ENCODE measurements at places on chromosomes 5 and 9.

DNA sequence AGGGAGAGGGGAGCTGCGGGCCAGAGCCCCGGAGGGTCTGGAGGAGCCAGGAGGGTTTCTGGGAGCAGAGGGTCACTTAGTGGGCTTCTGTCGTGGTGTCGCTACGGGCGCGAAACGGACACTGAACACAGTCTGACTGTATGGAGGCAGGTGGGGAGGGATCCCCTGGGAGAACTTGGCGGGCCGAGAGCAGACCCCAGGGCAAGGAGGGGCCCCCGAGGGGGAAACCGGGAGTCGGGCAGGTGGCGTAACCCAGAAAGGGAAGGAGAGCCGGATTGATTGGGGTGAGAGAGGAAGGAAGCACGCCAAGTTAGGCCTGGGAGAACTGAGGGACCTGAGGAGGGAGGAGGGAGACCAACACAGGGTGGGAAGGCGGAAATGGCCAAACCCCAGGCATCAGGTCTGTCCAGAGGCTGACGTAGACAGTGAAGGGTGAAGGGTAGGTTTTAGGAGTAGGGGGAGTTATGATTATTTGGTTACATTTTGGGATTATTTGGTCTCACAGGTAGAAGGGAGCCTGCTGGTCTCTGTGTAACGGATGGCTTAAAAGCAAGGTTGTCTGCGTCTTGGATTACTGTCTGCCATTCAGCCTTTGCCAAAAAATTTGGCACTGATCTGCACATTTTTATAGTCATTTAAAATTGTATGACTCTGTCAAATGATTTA is 3.3 kb upstream of the MSMP start:
- DNase-seq, result no peak

- no peak for DNase-seq
These were observed 36.3 kb upstream of the DMRT1 start for GRCh38 chr9:805151-805550.

DNA sequence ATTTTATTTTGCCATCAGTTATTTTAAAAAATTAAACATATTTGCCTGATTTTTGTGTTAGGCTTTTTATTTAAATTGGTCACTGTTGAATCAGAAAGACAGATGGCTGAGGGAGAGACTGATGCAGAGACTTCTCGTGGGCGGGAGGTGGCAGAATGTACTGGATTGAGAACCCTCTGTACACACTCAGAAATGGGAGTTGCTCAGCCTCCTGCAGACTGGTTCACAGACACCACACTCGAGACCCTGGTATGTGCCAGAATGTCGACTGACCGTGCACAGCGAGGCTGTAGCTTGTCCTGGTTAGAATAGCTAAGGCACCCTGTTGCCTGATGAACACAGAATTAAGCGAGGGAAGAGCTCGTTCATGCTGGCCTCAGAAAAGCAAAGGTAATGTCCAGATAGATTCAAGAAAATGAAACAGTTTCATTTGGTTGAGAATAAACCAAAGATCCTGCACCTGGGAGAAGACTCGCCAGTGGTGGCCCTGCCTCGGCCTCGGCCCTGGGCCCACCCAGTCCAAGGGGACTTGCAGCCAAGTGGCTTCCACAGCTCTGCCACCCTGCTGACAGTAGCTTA is 71.3 kb upstream of the OTULINL start:
- DNase-seq, result no peak

DNA sequence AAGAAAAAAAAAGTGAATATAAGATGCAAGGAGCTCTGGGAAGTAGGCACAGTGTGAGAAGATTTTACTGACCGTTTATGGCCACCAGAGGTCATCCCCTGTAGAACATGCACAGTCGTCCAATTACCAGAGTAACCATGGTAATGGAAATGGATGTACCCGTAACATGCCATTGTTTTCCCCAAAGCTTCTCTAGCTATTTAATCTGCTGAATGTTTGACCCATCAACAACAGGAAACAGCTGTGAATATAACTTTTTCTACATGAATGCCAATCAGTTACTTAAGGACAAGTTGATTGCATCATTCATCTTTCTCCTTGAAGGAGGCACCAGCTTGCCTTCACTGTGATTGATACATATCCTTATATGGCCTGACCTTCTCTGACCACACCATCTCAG is 1967.0 kb upstream of the CDH9 start:
- no peak for DNase-seq

- no peak for DNase-seq
These were observed 254.9 kb downstream of the PLK2 start for GRCh38 chr5:58204966-58205365.

DNA sequence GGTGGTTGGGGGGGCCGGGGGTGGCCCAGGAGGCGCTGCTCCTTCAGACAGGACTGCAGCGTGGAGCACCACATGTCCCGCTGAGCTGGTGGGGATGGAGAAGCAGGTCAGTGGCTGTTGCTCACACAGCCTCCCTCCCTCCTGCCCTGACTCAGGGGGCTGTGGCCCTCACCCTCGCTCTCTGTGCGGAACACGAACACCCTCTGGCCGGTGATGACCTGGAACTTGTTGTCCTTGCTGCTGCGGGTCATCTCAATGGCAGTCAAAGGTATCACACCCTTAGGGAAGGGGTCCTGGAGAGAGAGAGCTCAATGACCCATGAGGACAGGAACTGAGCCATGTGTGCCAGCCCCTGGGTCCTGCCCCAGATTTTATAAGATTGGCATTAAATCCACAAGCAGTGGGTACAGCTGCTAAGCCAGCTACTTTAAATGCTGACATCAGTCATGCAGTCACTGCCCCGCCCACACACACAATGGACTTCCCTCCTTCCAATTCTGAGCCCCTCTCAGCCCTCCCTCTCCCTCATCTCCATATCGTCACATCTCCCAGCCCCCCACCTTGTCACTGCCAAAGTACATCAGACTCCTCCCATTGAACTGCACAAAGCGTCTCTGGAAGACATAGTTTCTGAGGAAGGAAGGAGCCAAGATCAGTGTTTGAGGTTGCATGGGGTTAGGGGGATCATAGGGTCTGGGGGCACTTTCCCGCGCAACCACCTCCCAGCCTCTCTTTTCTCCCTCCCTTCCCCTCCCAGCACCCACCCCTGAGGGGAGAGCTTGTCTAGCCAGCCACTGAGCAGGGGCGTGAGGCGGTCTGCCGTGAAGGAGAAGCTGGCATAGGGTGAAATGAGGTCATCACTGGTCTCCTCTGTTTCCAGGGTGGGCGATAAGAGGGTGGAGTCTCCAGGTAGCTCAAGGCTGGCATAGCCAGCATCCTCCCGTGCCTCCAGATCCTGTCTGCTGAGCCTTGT is 8.9 kb downstream of the ARAP3 start:
- DNase-seq, result no peak

- no peak for DNase-seq
These were observed 25.6 kb downstream of the MED27 start for GRCh38 chr9:132054024-132054423.

DNA sequence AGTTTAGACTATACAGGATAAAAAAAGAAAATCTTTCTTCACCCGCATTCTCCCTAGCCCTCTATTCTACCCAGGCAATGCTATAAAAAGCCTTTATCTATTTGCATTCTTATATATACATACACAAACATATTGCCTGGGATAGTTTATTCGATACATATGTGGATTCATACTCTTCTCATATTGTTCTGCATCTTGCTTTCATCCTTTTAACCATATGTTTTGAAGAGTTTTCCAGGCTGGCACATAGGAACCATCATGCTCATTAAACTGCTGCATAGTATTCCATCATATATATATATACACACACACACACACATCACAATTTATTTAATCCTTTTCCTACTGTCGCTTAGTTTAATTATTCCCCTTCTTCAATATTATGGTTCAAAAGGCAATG is 461.2 kb downstream of the NTRK2 start:
- DNase-seq, result no peak

Data from T-helper 22 cell (primary cell).